ENCODE measurements at places on chromosomes 11 and 22. TPM values are rescaled to one million over a fixed set of nuclear protein-coding genes. Genes with fewer than 3 reads are reported as not detected.

Gene FHIP1B
- total RNA-seq, result 23.9 TPM

Gene OR10D3
- not detected for total RNA-seq

Gene SMC1B
- total RNA-seq, result not detected

Gene IGSF22
- not detected for total RNA-seq

Gene SELENOM
- 144 TPM for total RNA-seq

Gene MAPK8IP2
- 4.6 TPM for total RNA-seq

Gene RIBC2
- total RNA-seq, result 0.16 TPM

All from hair follicle dermal papilla cell (primary cell).